ENCODE measurements at places on chromosomes 7 and 10.

GRCh38 chr7:47531584-47532492 lies 50.1 kb downstream of the TNS3 start:
- DNase-seq = no peak

DNA sequence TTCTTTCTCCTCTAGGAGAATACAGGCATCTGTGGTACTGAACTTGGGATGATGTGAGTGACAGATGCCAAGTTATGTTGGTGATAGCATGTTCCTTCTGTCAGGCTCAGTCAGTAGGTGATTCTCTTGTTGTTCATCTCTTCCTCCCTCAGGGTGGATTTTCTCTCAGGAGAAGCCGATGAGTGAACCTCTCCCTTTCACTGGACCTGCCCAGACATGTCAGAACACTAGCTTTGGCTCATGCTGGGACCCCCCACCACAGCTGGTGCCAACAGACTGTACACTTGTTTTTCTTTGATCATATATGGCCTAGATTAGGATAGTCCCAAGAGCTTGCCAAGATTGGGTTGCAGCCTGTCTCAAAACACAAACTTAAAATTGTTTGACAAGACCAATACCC lies 129.4 kb downstream of the BMPER start:
- no peak for DNase-seq

GRCh38 chr7:5420067-5420880 lies 3.4 kb downstream of the TNRC18 start:
- DNase-seq = no peak

- DNase-seq = no peak
Observed at GRCh38 chr7:105365541-105366534, 22.9 kb downstream of the SRPK2 start.

GRCh38 chr7:114409750-114410149 lies 4.9 kb upstream of the FOXP2 start:
- no peak for DNase-seq

DNA sequence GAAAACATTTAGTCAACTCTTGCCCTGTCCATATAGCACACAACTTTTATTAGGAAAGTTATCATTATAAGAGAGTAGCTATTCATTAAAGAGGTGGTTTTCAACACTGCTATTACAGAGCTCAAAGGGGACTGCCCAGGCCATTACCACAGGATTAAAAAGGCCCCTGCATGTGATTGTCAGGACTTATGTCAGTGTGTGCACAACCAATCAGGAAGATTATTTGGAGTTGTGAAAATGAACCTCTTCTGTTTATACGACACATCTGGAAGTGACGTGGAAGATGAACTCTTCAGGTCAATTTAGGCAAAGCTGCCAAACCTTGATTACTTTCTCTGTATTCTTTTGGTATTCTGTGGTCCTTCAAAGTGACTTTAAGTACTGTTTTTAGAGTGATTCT lies 14.7 kb downstream of the CCNY start:
- no peak for DNase-seq

- DNase-seq = no peak
Observed at GRCh38 chr10:91610444-91610843, 22.4 kb downstream of the PPP1R3C start.

- no peak for DNase-seq
Observed at GRCh38 chr7:122070834-122071233, 73.2 kb downstream of the AASS start.

GRCh38 chr7:81120803-81121202 lies 202.0 kb upstream of the SEMA3C start:
- DNase-seq = no peak

GRCh38 chr10:123007558-123008354 lies 839 bp downstream of the IKZF5 start:
- DNase-seq = peak; percentile 44

DNA sequence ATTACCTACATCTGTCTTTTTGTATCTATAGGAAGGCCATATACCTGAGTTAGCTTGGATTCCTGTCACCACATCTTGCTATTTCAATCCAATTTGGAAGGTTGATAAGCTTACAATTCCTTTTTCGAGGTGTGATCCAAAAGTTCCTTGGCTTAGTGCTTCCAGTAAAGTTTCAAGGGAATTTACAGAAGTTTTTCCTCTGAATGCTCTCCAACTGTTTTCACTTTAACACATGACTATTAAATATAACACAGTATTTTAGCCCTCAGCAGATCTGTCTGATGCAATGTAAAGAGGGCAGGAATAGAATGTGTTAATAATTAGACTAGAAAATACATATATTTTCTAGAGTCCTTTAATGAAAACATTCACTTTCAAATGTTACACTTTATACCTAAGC lies 171.4 kb downstream of the DKK1 start:
- DNase-seq = no peak

DNA sequence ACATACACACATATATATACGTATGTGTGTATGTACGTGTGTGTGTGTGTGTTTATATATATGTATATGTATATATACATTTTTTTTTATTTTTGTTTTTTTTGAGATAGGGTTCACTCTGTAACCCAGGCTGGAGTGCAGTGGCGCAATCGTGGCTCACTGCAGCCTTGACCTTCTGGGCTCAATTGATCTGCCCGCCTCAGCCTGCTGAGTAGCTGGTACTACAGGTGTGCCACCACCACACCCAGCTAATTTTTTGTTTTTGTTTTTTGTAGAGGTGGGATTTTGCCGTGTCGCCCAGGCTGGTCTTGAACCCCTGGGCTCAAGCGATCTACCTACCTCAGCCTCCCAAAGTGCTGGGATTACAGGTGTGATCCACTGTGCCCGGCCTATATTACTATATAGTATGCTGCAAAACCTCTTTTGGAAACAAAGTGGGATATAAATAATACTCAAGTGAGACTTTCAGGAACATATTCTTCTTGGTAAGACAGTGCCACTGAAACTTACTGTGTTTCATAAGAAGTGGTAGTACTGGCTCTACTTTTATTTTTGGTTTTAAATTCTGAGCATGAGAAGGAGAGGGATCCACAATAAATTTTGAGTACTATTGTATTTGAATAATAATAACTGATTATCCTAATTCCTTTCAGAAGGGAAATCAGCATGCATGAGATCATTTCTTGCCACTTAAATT lies 51.0 kb downstream of the MLLT10 start:
- DNase-seq = no peak

- no peak for DNase-seq
Observed at GRCh38 chr10:11329062-11329673, 282.3 kb downstream of the USP6NL start.

- DNase-seq = no peak
Observed at GRCh38 chr7:105450177-105450861, 61.6 kb upstream of the SRPK2 start.

- DNase-seq = no peak
Observed at GRCh38 chr7:158492367-158492764, 95.3 kb downstream of the PTPRN2 start.

DNA sequence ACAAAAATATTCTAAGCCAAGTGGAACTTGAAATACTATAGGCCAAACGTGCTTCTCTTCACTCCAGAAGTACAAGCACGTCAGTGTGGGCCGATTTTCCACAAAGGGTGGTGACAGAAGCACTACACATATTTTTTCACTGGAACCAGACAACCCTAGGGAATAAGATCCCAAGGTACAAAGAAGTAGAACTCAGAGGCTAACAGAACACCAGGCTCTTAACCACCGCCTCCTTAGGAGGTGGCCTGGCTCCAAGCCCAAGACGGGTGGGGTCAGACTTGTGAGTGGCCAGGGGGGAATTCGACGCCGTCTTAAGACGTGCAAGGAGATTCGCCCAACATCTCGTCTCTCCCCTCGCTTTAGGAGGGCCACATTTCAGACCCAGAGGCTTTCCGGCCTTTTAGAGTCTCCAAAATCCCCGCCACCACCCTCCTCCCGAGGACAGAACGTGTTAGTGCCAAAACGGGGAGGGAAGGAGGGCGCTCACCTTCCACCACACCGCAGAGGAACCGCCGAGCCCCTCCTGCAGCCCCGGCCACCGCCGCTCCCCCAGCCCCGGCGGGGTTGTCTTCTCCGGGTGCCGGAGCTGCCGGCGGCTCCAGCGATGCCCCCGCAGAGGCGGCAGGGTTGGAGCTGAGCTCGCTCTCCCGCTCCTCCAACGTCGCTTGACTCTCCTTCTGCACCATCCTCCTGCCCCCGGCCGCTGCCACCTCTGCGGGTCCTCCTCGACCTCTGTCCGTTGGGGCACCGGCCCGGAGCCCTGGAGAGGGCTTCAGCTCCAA lies 716 bp downstream of the OGA start:
- no peak for DNase-seq

DNA sequence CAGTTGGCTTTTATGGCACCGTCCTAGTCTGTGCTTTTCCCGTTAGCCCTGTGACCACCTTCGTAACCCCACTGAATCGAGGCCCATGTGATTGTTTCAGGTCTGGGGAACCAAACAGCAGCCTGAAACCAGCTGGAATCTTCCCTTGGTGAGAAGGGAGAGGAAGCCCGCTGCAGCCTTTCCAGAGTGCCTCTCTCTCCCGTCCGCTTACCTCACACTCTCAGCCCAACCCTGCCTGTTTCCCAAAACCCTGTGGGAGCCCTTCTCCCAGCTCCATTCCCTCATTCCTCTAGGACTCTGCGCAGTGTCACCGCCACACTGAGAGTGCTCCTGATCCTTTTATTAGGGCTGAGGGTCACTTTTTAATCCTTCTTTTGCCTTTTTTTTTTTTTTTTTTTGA lies 139.6 kb downstream of the WDR37 start:
- DNase-seq = no peak

GRCh38 chr10:70405037-70405824 lies 1.3 kb downstream of the EIF4EBP2 start:
- peak; percentile 39 for DNase-seq

GRCh38 chr7:106418094-106418493 lies 133.3 kb upstream of the NAMPT start:
- no peak for DNase-seq
